ENCODE measurements at places on chromosomes 11 and 22. TPM values are rescaled to one million over a fixed set of nuclear protein-coding genes. Genes with fewer than 3 reads are reported as not detected.

The POU2AF2 gene
- total RNA-seq = not detected

The ZBTB16 gene
- total RNA-seq = 20.5 TPM

The TSSC4 gene
- total RNA-seq = 46.2 TPM

The FIBIN gene
- total RNA-seq = not detected

The APLNR gene
- total RNA-seq = not detected

The CD3D gene
- total RNA-seq = 361 TPM

The DEPDC7 gene
- total RNA-seq = 2.1 TPM

The NNMT gene
- not detected for total RNA-seq

The DNAJB13 gene
- total RNA-seq = not detected

The ADAMTS15 gene
- total RNA-seq = 0.06 TPM

The DTX4 gene
- total RNA-seq = 3.0 TPM

The OR5AN1 gene
- not detected for total RNA-seq

The RBM7 gene
- total RNA-seq = 21.1 TPM

DNA sequence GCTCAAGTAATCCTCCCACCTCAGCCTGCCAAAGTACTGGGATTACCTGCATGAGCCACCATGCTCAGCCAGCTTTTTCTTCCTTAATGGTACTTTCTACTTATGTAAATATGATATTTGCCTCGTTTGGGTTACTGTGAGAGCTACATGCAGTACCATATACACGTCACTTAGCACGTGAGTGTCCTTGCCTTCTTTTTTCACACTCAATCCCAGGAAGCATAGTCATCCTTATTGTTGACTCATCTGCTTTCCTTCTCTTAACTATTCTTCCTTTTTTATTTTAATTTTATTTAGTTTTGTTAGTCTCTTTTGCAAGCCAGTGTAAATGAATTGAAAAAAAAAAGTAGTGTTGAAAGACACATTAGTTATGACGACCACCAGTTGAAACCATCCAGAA, 205.9 kb downstream of the HIPK3 start:
- no peaks in the 10 kb centered on the region for H3K27me3 ChIP-seq
- H3K27ac ChIP-seq = no peak overlapping the region
- no peaks in the 10 kb centered on the region for H3K4me1 ChIP-seq
- H3K4me3 ChIP-seq = no peak overlapping the region
- no peaks in the 10 kb centered on the region for H3K36me3 ChIP-seq
- DNase-seq = no peak

- no peaks in the 10 kb centered on the region for H3K27me3 ChIP-seq
- H3K4me1 ChIP-seq = no peaks in the 10 kb centered on the region
- H3K4me3 ChIP-seq = no peak overlapping the region
These were observed 17.3 kb downstream of the TSPAN18 start for GRCh38 chr11:44743959-44744557.

- H3K27me3 ChIP-seq = no peaks in the 10 kb centered on the region
- no peak for DNase-seq
- no peaks in the 10 kb centered on the region for H3K36me3 ChIP-seq
- no peak overlapping the region for H3K27ac ChIP-seq
- H3K4me1 ChIP-seq = no peaks in the 10 kb centered on the region
These were observed 1284.0 kb downstream of the FAM181B start for GRCh38 chr11:81449588-81450156.

DNA sequence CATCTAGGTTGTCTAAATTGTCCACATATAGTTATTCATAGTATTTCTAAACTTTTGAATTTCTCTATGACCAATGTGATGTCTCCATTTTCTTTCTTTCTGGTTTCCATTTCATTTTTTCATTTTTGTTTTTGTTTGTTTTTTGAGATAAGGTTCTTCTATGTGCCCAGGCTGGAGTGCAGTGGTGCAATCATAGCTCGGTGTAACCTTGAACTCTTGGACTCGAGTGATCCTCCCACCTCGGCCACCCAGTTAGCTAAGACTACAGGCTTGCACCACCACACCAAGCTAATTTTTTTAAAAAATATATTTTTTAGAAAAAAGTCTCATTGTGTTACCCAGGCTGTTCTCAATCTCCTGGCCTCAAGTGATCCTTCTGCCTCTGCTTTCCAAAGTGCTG, 8.2 kb downstream of the GSTT4 start:
- H3K4me1 ChIP-seq = no peaks in the 10 kb centered on the region
- no peak overlapping the region for H3K4me3 ChIP-seq
- H3K36me3 ChIP-seq = no peaks in the 10 kb centered on the region
- no peak overlapping the region for H3K27ac ChIP-seq
- no peak for DNase-seq

DNA sequence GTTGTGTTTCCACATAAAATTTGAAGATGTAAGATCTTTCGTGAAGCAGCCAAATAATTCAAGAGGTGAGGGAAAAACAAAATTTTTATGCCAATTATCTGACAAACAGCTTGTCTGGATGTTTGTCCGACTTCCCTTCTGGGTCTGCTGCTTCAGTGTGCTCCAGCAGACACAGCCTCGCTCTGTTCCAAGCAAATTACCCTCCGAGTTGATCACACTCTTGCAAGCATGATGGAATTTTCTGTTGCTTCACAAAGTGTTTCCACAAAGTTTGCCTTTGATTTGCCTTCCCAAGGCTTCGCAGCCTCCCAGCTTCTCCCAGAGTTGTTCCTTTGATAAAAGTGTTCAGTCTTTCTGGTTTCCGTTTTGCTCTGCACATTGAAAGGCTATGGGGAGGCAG, 78.4 kb upstream of the SEZ6L start:
- H3K36me3 ChIP-seq = no peaks in the 10 kb centered on the region
- peaks cover 2% of the 10 kb centered on the region for H3K27me3 ChIP-seq
- no peaks in the 10 kb centered on the region for H3K4me1 ChIP-seq
- H3K27ac ChIP-seq = no peak overlapping the region
- no peak overlapping the region for H3K4me3 ChIP-seq

DNA sequence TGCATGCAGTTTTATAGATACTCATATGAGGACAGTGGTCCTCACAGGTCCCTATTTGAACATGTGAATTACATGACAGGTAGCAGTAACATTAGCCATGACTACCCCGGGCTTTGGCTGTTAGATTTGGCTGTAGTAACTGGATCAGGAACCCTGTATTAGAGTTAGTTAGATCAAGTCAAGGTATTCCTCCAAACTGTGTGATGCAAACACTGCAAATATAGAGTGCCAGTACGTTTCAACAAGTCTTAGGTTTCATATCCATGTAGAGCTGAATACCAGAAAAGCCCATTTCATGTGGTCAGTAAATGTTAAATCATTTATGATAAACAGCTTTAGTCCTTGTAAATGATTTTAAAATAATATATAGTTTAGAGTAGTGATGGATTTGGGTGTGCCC, 29.5 kb upstream of the PITPNB start:
- no peak for DNase-seq
- H3K27ac ChIP-seq = no peak overlapping the region
- no peak overlapping the region for H3K4me3 ChIP-seq
- no peaks in the 10 kb centered on the region for H3K4me1 ChIP-seq
- no peaks in the 10 kb centered on the region for H3K36me3 ChIP-seq

GRCh38 chr11:60753309-60753708, 3.4 kb upstream of the MS4A15 start:
- no peak for DNase-seq
- H3K27me3 ChIP-seq = no peaks in the 10 kb centered on the region
- H3K4me1 ChIP-seq = no peaks in the 10 kb centered on the region
- H3K36me3 ChIP-seq = no peaks in the 10 kb centered on the region
- no peak overlapping the region for H3K27ac ChIP-seq

GRCh38 chr11:121039971-121040613, 16.2 kb downstream of the TBCEL start:
- H3K27ac ChIP-seq = no peak overlapping the region
- H3K27me3 ChIP-seq = no peaks in the 10 kb centered on the region
- DNase-seq = no peak
- no peaks in the 10 kb centered on the region for H3K36me3 ChIP-seq

GRCh38 chr11:86639137-86639536, 33.3 kb downstream of the ME3 start:
- no peak overlapping the region for H3K4me3 ChIP-seq
- H3K4me1 ChIP-seq = no peaks in the 10 kb centered on the region
- no peak for DNase-seq

- peaks cover 84% of the 10 kb centered on the region for H3K4me1 ChIP-seq
- H3K36me3 ChIP-seq = peaks cover 9% of the 10 kb centered on the region
- H3K27ac ChIP-seq = no peak overlapping the region
- H3K4me3 ChIP-seq = no peak overlapping the region
- no peak for DNase-seq
These were observed 32.2 kb downstream of the ARAP1 start for GRCh38 chr11:72720047-72720446.

- DNase-seq = no peak
- peaks cover 17% of the 10 kb centered on the region for H3K27me3 ChIP-seq
- no peak overlapping the region for H3K4me3 ChIP-seq
These were observed 38.0 kb upstream of the GALNT18 start for GRCh38 chr11:11659567-11660362.

GRCh38 chr22:43847376-43848289, 14.7 kb downstream of the SULT4A1 start:
- DNase-seq = no peak
- no peak overlapping the region for H3K4me3 ChIP-seq
- peaks cover 42% of the 10 kb centered on the region for H3K27me3 ChIP-seq

GRCh38 chr11:112241486-112241885, 15.3 kb downstream of the PTS start:
- no peak for DNase-seq
- H3K4me1 ChIP-seq = no peaks in the 10 kb centered on the region
- no peak overlapping the region for H3K27ac ChIP-seq
- no peaks in the 10 kb centered on the region for H3K36me3 ChIP-seq

GRCh38 chr22:26712158-26712557, 54.8 kb downstream of the MIAT start:
- H3K4me3 ChIP-seq = no peak overlapping the region
- peaks cover 52% of the 10 kb centered on the region for H3K36me3 ChIP-seq

GRCh38 chr22:23574877-23575276, 5.2 kb downstream of the IGLL1 start:
- H3K27ac ChIP-seq = no peak overlapping the region
- no peaks in the 10 kb centered on the region for H3K36me3 ChIP-seq
- DNase-seq = no peak
- no peak overlapping the region for H3K4me3 ChIP-seq

DNA sequence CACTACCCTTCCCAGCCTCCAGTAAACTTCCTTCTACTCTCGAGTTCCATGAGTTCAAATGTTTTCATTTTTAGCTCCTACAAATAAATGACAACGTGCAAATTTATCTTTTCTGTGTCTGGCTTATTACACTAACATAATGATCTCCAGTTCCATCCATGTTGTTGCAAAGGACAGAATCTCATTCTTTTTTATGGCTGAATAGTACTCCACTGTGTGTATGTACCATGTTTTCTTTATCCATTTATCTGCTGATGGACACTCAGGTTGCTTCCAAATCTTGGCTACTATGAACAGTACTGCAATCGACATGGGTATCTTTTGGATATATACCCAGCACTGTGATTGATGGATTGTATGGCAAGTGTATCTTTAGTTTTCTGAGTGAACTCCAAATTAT, 34.5 kb downstream of the FCHSD2 start:
- H3K36me3 ChIP-seq = no peaks in the 10 kb centered on the region
- no peaks in the 10 kb centered on the region for H3K4me1 ChIP-seq
- no peak overlapping the region for H3K4me3 ChIP-seq
- no peak overlapping the region for H3K27ac ChIP-seq
- no peaks in the 10 kb centered on the region for H3K27me3 ChIP-seq
- no peak for DNase-seq

GRCh38 chr11:44949160-44950030, 1.3 kb downstream of the TP53I11 start:
- no peaks in the 10 kb centered on the region for H3K36me3 ChIP-seq
- no peaks in the 10 kb centered on the region for H3K4me1 ChIP-seq
- no peak for DNase-seq
- peaks cover 13% of the 10 kb centered on the region for H3K27me3 ChIP-seq
- peak overlapping the region; percentile 73 for H3K4me3 ChIP-seq
- peak overlapping the region; percentile 41 for H3K27ac ChIP-seq

GRCh38 chr22:22372086-22372485, 127.5 kb downstream of the VPREB1 start:
- DNase-seq = no peak
- no peak overlapping the region for H3K27ac ChIP-seq
- no peak overlapping the region for H3K4me3 ChIP-seq
- no peaks in the 10 kb centered on the region for H3K4me1 ChIP-seq
- no peaks in the 10 kb centered on the region for H3K36me3 ChIP-seq

DNA sequence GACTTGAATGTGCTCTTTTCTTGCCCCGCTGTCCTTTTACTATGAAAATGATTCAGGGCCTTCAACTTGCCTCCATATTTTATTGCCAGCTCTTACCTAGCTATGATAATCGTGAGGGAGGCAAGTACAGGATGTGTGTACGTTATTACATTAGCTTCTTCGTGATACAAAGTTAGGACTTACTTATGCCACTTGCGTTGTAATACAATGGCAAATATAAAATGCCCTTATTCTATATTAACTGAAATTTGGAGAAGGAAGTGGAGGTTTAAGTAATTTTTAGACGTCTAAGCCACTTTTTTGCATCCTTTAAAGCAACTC, 10.8 kb upstream of the CCT8L2 start:
- no peak overlapping the region for H3K27ac ChIP-seq
- no peak for DNase-seq
- H3K27me3 ChIP-seq = no peaks in the 10 kb centered on the region
- no peaks in the 10 kb centered on the region for H3K36me3 ChIP-seq

- no peak overlapping the region for H3K27ac ChIP-seq
- H3K4me3 ChIP-seq = no peak overlapping the region
- no peaks in the 10 kb centered on the region for H3K27me3 ChIP-seq
- no peak for DNase-seq
- no peaks in the 10 kb centered on the region for H3K36me3 ChIP-seq
These were observed 253.6 kb upstream of the LRRC4C start for GRCh38 chr11:41713030-41713429.

DNA sequence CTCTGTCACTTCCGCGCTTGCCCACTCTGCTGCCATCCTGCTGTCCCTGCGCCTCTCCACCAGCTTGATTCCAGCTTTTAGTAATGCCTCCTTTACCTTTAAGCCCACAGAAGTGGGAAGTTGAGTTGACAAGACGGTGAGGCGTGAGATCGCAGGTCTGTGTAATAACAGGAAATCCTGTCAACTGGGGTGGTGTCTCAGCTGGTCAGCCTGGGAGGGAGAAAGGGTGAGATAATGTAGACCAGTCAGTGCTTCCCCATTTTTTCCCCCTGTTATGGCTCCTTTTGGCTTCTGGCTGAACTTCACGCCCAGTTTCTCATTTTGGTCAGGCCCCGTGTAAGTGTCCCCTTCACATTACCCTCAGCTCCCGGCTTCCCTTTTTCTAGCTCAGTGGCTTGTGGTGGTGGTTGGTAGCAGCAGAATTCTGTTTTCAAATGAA, 98.9 kb downstream of the TRAF6 start:
- H3K4me1 ChIP-seq = peaks cover 61% of the 10 kb centered on the region
- H3K36me3 ChIP-seq = no peaks in the 10 kb centered on the region
- no peaks in the 10 kb centered on the region for H3K27me3 ChIP-seq
- H3K4me3 ChIP-seq = no peak overlapping the region

- H3K27me3 ChIP-seq = no peaks in the 10 kb centered on the region
- no peak for DNase-seq
- H3K36me3 ChIP-seq = no peaks in the 10 kb centered on the region
- H3K27ac ChIP-seq = no peak overlapping the region
- no peak overlapping the region for H3K4me3 ChIP-seq
- H3K4me1 ChIP-seq = no peaks in the 10 kb centered on the region
These were observed 99.8 kb upstream of the ALX4 start for GRCh38 chr11:44409558-44410236.
